ENCODE measurements at places on chromosomes 2 and 18. TPM values are rescaled to one million over a fixed set of nuclear protein-coding genes. Genes with fewer than 3 reads are reported as not detected.
A peak's percentile ranks its signal among the peaks of the same experiment; 100 is the strongest.

DNA sequence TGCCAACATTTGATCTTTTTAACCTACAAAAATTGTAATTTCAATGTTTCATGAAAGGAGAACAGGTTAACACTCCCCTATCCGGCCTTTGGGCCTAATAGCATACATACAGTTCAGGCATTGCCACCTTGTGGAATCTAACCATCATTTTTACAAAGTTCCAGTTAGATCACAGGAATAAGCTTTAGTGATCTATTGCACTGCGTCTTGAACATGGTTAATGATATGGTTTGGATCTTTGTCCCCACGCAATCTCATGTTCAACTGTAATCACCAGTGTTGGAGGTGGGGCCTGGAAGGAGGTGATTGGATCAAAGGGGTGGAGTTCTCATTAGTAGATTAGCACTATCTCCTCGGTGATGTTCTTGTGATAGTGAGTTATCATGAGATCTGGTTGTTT is 58.2 kb upstream of the NEUROD1 start:
- DNase-seq: no peak
- H3K27ac ChIP-seq: no peak overlapping the region
- peaks cover 12% of the 10 kb centered on the region for H3K36me3 ChIP-seq
- H3K4me1 ChIP-seq: peaks cover 10% of the 10 kb centered on the region
- no peak overlapping the region for H3K4me3 ChIP-seq

GRCh38 chr2:104874230-104874629 is 20.3 kb downstream of the POU3F3 start:
- H3K4me3 ChIP-seq: peak overlapping the region; percentile 94
- no peak overlapping the region for H3K27ac ChIP-seq
- H3K36me3 ChIP-seq: peaks cover 2% of the 10 kb centered on the region
- H3K27me3 ChIP-seq: peaks cover 94% of the 10 kb centered on the region

DNA sequence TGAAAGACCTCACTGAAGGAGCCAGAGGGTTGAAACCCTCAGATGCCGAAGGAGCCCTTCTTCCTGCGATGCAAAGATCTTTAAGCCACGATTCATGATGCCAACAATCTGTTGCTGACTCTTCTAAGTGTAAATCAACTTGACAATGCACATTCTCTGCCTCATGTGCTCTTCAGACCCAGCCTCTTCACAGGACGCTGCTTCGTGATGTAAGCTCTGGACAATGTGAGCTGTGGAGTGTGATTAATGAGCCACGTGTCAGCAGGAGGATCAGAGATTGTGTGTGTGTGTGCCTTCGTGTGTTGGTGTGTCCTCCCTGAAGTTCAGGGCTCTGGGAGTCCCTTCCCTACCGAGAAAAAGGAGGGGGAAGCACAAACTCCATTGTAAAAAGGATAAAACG is 26.5 kb upstream of the TWIST2 start:
- no peak for DNase-seq
- peaks cover 18% of the 10 kb centered on the region for H3K36me3 ChIP-seq
- H3K27me3 ChIP-seq: peaks cover 14% of the 10 kb centered on the region
- H3K4me3 ChIP-seq: no peak overlapping the region
- no peak overlapping the region for H3K27ac ChIP-seq
- peaks cover 10% of the 10 kb centered on the region for H3K4me1 ChIP-seq

DNA sequence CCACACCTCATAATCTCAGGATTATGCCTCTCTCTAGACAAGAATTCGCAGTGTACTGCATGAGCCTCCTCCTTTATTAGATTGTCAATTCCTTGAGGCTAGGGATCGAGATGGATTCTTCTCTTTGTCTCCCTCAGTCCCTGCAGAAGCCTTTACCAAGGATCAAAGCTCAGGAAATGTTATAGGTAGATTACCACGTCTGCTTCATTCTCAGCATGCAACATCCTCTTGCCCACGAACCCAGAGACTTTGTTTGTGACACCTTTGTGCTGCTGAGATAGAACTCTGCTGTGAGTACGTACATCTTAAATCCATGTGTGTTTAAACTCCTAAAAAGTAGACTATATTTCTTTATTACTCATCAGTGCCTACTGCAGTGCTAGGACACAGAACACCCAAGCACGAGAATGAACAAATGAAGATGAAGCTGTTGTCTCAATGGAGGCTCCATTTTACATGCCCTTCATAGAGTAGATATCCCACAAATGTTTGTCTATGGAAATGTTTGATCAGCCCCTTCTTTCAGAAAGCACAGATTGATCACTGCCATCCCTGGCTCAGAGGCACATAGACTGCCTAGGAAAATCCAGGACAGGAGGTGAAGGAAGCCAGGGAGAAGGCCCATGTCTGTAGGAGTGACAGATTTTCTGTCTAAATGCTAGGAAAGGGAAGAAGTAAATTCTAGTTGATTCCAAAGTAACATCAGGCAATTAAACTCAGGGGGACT is 98.8 kb upstream of the KLHL29 start:
- H3K4me3 ChIP-seq: no peak overlapping the region
- no peak for DNase-seq
- no peaks in the 10 kb centered on the region for H3K27me3 ChIP-seq

DNA sequence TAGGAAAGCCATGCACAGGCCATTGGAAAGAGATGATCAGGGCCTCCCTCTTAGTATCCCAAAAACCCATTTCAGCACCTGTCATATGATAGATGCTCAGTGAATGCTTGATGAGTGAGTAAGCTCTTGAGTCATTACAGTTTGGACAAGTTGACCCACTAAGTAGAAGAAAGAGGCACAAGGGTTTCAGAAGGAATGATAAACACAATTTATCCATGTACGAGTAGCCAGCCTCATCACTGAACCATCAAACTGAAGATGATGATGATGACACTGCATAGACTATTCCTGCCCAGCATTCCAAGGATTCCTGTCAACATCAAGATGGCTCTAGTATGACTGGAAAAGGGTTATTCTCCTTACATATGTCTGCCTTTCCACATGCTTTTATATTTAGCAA is 596.0 kb downstream of the BCL11A start:
- no peaks in the 10 kb centered on the region for H3K4me1 ChIP-seq
- no peaks in the 10 kb centered on the region for H3K36me3 ChIP-seq
- no peak overlapping the region for H3K4me3 ChIP-seq
- H3K27ac ChIP-seq: no peak overlapping the region

MATN3 gene
- 1.3 TPM for total RNA-seq

ARHGEF4 gene
- total RNA-seq: 22.1 TPM

UGP2 gene
- total RNA-seq: 56.9 TPM

Measured in neural crest cell (in vitro differentiated cells).